ENCODE measurements at places on chromosomes 1 and 21.

- no peak for DNase-seq
Measured at GRCh38 chr1:213783893-213784292, 203.9 kb upstream of the PROX1 start.

DNA sequence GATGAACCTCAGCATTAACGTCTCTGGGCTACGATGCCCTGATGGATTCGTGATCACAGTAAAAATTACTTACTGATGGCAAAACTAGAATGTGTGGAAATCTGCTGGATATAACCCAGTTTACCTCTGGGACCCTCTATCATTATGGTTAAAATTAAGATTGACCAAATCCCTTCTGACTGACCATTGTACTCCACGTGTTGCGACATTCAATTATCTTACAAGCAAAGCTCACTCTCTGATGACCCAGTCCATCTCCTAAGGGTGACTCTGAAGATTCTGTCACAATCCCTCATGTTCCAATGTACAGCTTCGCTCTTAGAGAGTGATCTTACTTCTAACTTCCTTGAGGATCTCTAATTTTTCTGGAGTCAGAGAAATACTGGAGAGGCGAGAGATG lies 288.5 kb upstream of the RUNX1 start:
- no peak for DNase-seq

DNA sequence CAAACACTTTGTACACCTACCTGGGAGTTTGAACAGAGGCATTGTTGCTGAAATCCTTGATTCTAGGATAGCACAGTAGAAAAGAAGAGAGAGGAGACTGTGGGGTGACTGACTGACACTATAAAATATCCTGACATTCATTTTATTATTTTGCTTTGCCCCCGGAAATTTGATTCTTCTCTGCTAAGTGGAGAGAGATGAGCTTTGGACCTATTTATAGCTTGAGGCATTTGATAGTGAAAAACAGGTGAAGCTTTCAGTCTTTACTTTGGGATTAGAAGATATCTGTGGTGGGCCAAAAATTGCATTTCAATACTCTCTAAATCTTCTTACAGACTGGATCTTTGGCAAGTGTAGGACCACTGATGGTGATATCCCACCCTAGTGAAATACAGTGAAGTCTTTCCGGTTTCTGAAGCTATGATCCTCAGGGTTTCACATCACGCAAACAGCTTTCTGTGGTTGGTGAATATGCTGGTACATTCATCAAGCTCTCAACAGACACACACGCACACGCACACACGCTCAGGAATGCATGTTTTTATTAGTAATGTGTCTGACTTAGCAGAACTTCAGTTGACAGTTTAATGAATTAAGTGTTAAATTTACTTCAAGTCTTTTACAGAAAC lies at the start of gene AMPD1:
TSS of gene AMPD1 (minus strand) at position 117 of the 629 bp plus-strand sequence. CDS start at position 42, 75 bp downstream.
- DNase-seq: no peak

GRCh38 chr21:42819861-42820615 lies 59.3 kb downstream of the WDR4 start:
- no peak for DNase-seq

- no peak for DNase-seq
Measured at GRCh38 chr1:37867784-37868183, 8.4 kb upstream of the MTF1 start.

- DNase-seq: no peak
Measured at GRCh38 chr1:219621047-219621786, 8.3 kb upstream of the ZC3H11B start.

DNA sequence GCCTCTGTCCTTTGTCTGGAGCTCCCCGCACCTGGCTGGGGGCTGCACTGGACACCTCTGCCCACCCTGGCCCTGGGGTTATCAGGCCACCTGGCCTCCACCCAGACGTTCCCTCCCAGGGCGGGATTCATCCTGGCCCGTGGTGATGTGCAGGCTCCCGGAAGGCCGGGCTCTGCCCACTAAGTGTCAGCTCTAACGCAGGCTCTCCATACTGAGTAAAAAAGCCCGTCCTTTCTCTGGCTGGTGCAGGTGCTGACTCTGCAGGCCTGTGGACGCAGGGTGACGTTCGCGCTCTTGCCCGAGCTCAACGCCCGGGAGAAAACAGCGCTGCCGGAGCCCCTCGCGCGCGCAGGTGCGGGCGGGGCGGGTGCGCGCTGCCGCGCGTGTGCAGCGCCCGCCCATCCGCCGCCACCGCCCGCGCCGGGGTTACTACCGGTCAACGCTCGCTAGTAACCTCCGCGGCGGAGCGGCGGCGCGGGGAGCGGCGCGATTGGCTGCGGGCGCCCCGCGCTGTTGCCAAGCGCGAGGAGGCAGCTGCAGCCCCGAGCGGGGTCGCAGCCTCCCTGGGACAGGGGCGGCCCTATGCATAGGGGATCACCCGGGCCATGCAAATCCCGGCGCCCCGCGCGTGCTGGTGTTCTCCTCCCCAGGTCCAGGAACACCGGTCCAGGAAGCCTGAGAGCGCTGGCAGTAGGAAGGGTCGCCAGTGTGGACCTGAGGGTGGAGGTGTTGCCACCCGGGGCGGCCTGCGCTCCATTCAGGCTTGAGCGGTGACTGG lies 15.7 kb downstream of the ABCG1 start:
- peak; percentile 91 for DNase-seq

DNA sequence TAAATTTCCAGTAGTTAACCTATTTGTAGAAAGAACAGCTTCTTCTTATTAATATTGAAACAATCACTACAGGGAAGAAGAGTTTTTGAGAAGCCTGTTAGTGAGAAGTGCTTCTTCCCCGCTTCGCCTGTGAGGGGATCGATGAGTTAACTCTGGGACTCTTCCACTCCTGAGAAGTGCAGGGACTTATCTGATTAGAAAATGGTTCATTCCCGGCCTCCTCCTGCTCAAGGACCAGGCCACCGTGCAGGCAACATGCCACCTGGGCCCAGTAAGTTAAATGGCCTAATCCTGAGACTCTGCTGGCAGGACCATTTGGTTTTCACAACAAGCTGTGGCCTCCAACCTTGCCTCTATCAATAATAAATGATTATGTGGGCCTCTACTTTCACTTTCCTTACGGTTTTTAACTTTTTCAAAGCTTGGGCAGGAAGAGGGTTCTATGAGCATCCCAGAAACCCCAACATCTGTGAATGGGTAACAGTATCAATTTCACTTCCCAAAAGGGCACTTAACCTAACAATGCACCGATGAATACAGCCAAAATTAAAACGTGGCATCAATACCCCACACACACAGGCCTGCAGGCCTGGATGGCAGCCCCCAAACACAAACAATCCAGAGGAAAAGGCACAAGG lies 33.1 kb downstream of the SIPA1L2 start:
- DNase-seq: no peak

DNA sequence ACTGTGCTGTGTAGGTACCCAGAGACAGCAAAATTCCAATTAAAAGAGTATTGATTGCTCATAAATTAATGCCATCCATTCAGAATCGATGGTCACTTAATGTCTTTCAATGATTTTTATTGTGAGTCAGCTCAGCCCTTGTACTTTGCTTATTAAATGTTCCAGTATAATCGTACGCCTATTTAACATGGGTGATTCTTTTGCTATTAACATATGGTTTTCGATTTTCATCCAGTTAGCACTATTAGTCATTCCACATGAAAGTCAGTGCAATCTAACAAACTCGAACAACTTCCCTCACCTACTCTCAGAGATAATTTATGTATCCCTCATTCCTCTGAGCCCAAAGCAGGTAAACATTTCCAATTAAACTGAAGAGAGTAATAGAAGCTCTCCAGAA lies 109.6 kb upstream of the APP start:
- DNase-seq: peak; percentile 7

- no peak for DNase-seq
Measured at GRCh38 chr1:157585984-157586383, 11.9 kb downstream of the FCRL4 start.

DNA sequence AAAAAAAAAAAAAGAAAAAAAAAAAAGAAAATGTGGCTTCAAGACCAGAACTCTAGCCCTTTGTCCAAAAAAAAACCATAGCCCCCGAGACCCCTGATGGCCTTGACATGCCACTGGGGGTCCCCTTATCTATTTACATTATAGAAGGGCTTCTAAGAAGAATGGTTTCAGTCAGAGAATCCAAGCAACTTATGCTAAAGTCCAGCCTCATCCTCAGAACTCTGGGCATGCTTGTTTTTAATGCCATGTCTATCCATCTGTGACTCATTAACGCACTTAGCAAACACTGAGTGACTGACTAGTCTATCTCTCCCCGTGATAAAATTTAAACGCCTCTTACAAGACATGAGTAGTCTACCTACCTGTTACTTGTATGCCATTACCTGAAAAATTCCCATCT lies 29.3 kb downstream of the ERG start:
- DNase-seq: no peak

DNA sequence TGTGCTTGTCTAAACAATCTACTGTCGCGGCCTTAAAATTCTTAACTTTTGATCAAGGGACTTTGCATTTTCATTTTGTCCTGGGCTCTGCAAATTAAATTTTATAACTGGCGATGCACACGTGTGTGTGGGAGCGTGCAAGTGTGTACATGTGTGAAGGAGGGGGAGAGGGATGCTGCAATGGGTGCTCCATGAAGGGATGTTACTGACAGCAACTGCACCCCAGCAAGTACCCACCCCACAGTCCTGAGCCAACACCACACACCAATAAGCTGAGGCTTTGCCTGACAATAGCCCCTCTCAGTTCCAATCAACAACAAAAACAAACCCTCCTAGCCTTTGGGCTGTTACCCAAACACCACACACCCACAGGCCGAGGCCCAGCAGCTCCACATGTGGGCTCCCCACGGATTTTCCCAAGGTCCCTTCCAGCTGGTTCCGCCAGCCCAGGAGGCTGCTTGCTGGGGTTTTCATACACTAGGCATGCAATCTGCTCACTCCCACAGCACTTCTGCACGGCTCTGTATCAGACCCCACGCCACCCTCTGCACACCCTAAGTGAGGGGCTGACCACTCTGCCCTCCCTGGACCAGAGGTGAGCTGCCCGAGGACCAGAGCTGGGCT lies 32.8 kb upstream of the IFFO2 start:
- peak; percentile 38 for DNase-seq

GRCh38 chr1:30101487-30102227 lies 621.7 kb downstream of the MATN1 start:
- no peak for DNase-seq

DNA sequence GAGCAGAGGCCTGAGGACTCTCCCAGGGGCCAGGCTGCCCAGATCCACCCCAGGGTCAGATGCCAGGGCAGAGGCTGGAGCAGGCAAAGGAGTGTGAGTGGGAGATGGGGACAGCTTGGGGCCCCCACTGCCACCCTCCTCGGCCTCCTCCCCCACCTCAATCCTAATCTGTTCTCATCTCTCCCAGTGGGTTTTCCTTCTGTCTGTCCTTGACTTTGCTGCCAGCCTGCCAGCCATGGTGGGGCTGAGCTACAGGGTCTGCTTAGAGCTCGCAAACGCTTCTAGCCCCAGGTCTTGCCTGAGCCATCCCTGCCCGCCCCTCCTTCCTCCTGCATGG lies 65.3 kb downstream of the MEGF6 start:
- DNase-seq: no peak

DNA sequence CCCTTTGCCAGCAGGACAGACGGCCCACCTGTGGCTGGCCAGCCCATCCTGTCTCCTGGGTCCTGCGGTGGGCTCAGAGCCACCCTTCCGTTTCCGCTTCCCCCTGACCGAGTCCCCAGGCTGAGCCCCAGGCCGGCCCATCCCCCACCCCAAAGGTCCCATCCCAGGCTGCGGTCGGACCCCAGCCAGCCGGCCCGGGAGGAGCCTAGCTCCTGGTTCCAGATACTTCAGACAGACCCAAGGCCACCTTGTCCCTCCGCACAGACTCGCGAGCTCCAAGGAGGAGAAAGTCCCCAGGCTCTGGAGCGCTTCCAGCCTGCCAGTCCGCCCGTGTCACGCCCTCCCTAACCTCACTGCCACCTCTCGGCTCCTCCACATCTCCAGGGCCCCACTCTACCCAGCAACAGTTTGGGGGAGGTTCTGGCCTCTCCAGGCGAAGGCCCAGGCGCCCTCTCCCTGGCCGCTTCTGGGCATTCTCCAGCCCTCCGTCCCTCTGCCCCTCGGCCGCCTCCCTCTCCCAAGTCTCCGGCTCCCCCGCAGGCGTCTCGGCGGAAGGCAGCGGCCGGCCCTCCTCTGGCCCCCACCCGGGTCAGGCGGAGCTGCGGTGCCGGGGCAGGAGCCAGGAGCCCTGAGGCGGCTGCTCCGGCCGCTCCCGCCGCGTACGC lies 835 bp downstream of the LRRN2 start:
- DNase-seq: peak; percentile 69

DNA sequence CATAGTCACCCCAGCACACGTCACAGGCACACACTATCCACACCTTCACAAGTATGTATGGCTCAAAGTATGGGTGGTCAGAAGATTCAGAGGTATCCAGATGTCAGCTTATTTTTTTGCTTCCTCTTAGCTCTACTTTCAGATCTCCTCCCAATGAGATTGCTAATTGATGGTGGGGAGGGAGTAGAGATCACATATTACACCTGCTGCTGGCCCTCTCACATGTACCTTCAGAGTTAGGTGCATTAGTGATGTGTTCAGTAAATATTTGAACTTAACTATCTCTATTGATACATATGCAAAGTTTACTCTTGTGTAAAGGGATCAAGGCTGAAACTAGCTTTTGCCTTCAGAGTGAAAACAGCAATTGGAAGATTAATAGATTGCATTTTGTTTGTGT lies 262.6 kb downstream of the PCP4 start:
- DNase-seq: no peak

GRCh38 chr1:117646956-117647355 lies 41.1 kb downstream of the TENT5C start:
- no peak for DNase-seq

GRCh38 chr1:219433496-219434131 lies 179.3 kb downstream of the ZC3H11B start:
- no peak for DNase-seq

DNA sequence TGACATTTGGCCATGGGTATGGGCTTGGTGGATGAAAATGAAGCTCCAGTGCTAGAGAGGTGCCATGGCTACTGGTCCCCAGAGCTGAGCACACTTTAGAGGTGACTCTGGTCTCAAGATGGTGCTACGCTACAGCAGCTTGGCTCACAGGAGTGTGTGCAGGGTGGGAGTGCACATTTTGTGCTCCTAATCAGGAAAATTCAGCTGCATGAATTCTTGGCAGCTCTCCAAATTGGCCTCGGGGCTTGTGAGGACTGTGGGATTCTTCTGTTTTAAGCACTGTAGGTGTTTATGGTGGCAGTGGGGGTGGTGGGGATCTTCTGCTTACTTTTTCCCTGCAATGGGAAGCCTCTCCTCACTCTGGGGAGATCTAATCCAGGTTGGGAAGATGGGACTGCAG lies 17.3 kb upstream of the TIPRL start:
- peak; percentile 38 for DNase-seq

- peak; percentile 21 for DNase-seq
Measured at GRCh38 chr1:234093741-234094140, 189.3 kb downstream of the SLC35F3 start.

DNA sequence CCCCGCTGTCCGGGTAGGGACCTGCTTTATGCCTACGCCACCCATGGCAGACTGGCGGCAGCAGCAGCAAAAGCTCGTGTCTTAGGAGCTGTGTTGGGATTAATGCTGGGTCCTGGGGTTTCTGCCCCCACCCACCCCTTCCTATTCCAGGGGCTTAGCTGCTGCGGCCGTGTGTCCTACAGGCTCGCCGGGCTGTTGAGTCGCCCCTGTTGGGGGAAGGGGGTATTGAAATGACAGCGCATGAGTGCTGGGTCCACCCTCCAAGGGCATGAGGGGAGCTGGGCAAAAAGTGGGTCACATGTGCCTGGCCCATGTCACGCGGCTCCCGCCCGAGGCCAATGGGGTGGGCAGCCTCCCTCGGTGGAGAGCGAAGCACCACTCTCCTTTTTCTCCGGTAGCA lies 118.3 kb upstream of the COL6A1 start:
- DNase-seq: no peak

- DNase-seq: no peak
Measured at GRCh38 chr1:204615881-204616280, 69.7 kb downstream of the LRRN2 start.
